ENCODE measurements at places on chromosomes 5 and 9.

GRCh38 chr5:58362135-58362534 is 97.8 kb downstream of the PLK2 start:
- no peak for DNase-seq

DNA sequence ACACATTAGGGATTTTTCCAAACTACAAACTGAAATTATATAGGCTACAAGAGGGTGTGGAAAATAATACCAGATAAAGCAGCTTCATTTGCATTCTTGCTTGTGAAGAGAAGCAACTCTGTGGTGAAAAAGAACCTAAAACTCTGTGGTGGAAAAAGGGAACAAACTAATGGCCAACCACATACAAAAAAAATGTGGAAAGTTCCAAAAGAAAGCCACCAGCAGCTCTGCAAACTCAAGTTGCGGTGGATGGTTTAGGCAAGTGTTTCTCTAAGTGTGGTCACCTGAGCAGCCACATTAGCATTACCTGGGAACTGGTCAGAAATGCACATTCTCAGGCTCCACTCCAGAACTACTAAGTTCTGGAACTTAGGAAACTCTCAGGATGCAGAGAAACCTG is 586.4 kb downstream of the ACTL7B start:
- no peak for DNase-seq

DNA sequence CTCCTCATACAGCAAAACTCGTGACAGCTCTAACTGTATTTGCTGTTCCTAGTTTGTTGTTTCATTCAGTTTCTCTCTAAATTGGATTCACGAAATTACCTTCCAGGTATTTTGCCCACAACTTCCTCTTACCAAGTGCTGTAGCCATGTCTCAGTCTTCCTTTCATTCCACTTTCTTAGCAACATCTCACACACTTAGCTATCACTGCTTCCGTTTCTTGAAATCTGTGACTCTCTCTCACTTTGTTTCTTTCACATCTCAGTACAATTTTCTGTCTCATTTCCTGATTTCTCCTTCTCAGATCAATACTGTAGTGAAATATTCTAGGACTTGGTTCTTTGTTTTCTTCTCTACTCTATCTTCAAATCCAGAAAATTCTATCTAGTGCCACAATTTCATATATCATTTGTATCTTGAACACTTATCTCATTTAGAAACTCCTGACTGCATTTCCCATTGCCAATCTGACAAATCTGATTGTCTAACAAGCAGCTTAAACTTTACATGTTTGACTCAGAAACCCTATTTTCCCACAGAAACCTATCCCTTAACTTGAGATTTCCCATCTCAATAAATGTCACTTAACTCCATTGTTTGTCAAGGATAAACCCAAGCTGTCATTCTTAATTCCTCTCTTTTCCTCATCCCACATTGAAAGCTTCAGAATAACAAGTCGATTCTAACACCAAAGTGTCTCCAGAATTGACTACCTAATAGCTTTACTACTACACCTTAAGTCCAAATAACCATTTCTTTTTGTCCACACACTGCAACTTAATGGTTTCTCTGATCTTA is 303.1 kb downstream of the CDH12 start:
- no peak for DNase-seq

- no peak for DNase-seq
These were observed 6.8 kb downstream of the EPB41L4B start for GRCh38 chr9:109314011-109314531.

DNA sequence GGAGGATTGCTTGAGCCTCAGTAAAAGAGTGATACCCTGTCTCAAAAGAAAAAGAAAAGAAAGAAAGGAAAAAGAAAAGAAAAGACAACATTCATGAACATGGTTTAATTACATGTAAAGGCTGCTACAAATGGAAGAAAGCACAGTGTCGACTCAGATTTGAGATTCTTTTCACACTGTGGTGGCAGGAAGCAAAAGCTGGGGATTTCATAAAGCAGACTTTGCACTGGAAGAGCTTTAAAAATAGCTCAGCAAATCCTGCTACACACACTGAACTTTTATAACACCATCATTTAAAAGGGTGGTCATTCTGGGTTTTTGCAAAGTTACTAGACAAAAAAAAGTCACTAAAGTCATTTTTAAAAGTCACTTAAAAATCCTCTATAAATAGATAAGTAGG is 140.8 kb downstream of the CEMIP2 start:
- no peak for DNase-seq

- no peak for DNase-seq
These were observed 114.5 kb downstream of the COL5A1 start for GRCh38 chr9:134756098-134756497.

GRCh38 chr5:42822548-42822947 is 10.9 kb upstream of the SELENOP start:
- DNase-seq: no peak

- no peak for DNase-seq
These were observed 1.2 kb upstream of the TJP2 start for GRCh38 chr9:69172895-69173294.

DNA sequence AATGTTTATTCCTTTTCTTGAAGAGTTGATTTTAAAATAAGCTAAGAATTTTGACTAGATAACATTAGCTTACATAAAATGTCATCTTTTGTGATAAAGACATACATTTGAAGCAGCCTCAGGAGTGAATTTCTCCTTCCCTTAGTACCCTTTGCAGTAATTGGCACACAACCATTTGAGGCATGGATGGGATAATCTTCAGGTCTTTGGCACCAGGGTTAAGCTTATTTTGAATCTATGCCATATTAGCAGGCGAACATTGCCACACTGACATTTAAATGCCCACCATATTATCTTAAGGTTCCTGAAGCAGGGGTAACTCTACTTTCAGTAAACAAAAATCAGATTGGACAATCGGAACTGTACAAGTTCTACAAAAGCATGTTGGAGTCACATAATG is 126.0 kb downstream of the NR3C1 start:
- no peak for DNase-seq

All from activated CD8-positive, alpha-beta memory T cell treated with anti-CD3 and anti-CD28 coated beads, Interleukin-2, amount 50 U/mL, for 4 hours (primary cell).